ENCODE measurements at places on chromosomes 5 and 9. TPM values are rescaled to one million over a fixed set of nuclear protein-coding genes. Genes with fewer than 3 reads are reported as not detected.

DNA sequence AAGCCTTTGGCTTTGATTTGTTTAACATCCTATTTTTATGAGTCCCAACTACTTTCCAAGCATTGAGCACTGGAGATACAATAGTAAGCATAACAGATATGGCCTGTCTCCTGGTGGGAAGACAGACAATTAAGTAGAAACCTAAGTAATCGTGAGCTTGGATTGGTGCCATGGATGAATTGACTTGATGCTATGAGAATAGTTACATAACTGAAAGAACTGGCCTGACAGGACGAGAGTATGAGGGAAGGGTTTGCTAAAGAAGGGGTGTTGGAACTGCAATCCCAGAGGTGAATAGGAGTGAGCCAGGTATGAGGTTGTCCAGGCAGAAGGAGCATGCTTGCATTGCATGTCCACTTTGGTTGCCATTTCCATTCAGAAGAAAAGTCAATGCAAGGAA is 52.4 kb downstream of the GPR21 start:
- H3K36me3 ChIP-seq = no peaks in the 10 kb centered on the region
- H3K4me3 ChIP-seq = no peak overlapping the region
- H3K27me3 ChIP-seq = no peaks in the 10 kb centered on the region
- DNase-seq = no peak
- no peaks in the 10 kb centered on the region for H3K4me1 ChIP-seq

STING1 gene
- total RNA-seq = 22.8 TPM

SNX30 gene
- 6.9 TPM for total RNA-seq

DNA sequence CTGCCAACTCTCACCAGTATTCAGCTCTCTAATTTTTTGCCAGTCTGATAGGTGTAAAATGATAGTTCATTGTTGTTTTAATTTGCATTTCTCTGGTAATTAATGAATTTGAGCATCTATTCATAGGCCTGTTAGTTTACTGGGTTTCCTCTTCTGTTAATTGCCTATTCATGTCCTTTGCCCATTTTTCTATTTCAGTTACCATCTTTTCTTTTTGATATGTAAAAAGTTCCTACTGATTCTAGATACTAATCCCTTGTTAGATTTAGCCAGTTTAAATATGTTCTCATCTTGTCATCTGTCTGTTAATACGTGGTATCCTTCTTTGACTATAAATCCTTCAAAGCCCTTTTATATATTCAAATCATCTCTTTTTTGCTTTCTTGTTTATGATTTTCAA is 247.8 kb downstream of the ARHGAP26 start:
- no peak overlapping the region for H3K27ac ChIP-seq
- no peak for DNase-seq
- H3K36me3 ChIP-seq = peaks cover 3% of the 10 kb centered on the region
- H3K4me3 ChIP-seq = no peak overlapping the region
- H3K27me3 ChIP-seq = no peaks in the 10 kb centered on the region

- no peaks in the 10 kb centered on the region for H3K27me3 ChIP-seq
- DNase-seq = peak; percentile 95
- peaks cover 43% of the 10 kb centered on the region for H3K4me1 ChIP-seq
- H3K4me3 ChIP-seq = peak overlapping the region; percentile 50
Measured at GRCh38 chr5:57692582-57693487, 210.2 kb upstream of the ACTBL2 start.

- peak within 1 kb of the TSS; percentile 27 for H3K4me3 ChIP-seq
- no peak within 1 kb of the TSS for H3K27ac ChIP-seq
- no peaks in the 10 kb centered on the region for H3K36me3 ChIP-seq
- DNase-seq = no peak
Measured at GRCh38 chr9:69324549-69325401, at the start of gene ENTREP1. Gene ENTREP1 (plus strand): TSS chr9:69325215. CDS start chr9:69325310, 95 bp downstream.

- no peaks in the 10 kb centered on the region for H3K27me3 ChIP-seq
- H3K27ac ChIP-seq = no peak overlapping the region
- no peak for DNase-seq
- H3K4me1 ChIP-seq = no peaks in the 10 kb centered on the region
- no peaks in the 10 kb centered on the region for H3K36me3 ChIP-seq
- H3K4me3 ChIP-seq = no peak overlapping the region
Measured at GRCh38 chr9:108224716-108225115, 631.1 kb downstream of the ACTL7B start.

GRCh38 chr5:5572976-5573797 is 150.7 kb downstream of the ICE1 start:
- no peaks in the 10 kb centered on the region for H3K4me1 ChIP-seq
- H3K36me3 ChIP-seq = no peaks in the 10 kb centered on the region
- no peaks in the 10 kb centered on the region for H3K27me3 ChIP-seq
- DNase-seq = no peak
- H3K27ac ChIP-seq = no peak overlapping the region

DNA sequence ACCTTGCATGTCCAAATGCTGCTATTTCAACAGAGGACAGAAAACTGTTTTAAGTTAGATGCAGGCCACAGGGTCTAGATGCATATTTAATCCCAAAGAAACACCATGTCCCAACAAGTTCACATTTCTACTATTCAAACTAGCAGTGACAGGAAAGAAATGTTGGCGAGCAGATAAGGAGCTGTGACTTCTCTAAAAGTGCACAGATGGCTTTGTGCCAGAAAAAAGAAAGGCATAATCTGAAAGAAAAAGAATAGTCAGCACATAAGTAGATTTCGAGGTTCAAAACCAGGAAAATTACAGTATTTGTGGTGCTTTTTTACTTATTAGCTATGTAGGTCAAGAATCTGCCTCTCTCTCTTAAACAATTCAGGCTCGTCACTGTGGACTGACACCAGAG is 178.3 kb downstream of the DNAH5 start:
- no peak overlapping the region for H3K4me3 ChIP-seq
- no peaks in the 10 kb centered on the region for H3K36me3 ChIP-seq
- no peaks in the 10 kb centered on the region for H3K4me1 ChIP-seq
- H3K27ac ChIP-seq = no peak overlapping the region

KLHL3 gene
- 1.9 TPM for total RNA-seq

FOXI1 gene
- total RNA-seq = 0.44 TPM

DNA sequence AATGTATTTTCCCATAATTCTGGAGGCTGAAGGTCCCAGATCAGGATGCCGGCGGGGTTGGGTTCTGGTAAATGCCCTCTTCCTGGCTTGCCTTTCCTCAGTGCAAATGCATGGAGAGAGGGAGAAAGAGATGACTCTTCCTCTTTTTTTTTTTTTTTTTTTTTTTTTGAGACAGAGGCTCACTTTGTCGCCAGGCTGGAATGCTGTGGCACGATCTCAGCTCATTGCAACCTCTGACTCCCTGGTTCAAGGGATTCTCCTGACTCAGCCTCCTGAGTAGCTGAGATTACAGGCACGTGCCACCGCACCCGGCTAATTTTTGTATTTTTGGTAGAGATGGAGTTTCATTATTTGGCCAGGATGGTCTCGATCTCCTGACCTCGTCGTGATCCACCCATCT is 300.0 kb upstream of the TAS2R1 start:
- no peaks in the 10 kb centered on the region for H3K27me3 ChIP-seq
- no peak overlapping the region for H3K4me3 ChIP-seq
- no peaks in the 10 kb centered on the region for H3K36me3 ChIP-seq
- no peak overlapping the region for H3K27ac ChIP-seq
- DNase-seq = no peak
- H3K4me1 ChIP-seq = no peaks in the 10 kb centered on the region

GRCh38 chr5:20619591-20619990 is 631.6 kb upstream of the CDH18 start:
- H3K27me3 ChIP-seq = no peaks in the 10 kb centered on the region
- DNase-seq = no peak
- H3K4me3 ChIP-seq = no peak overlapping the region

DNA sequence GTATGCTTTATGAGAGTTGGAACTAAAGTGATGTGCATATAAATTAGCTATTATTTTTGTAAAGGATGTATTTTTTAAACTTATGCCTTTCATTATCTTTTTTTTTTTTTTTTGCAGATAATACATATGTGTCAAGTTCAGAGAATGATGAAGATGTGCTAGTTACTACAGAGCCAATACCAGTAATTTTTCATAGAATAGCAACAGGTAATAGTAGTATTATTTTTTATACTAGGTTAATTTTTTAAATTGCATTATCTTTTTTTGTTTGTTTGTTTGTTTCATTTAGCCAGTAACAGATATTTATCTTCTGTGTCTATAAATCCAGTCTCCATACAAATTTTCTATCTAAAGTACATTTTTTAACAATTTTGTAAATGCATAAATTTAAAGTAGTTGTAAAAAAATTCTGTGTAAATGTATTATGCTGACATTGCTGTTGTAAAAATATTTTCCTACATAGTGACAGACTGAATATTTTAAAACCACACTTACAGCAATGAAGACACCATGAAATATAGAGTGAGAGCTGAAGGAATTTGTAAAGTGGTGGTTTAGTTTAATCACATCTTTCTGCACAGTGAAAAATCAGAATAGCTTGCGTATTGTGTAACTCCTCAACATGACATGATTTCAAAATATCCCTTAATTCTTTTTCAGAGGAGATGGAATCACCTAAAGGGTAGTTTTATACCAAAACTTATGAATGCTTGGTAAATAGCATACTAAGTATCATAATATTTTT is 93.3 kb downstream of the PARP8 start:
- H3K27ac ChIP-seq = no peak overlapping the region
- no peak for DNase-seq
- peaks cover 2% of the 10 kb centered on the region for H3K36me3 ChIP-seq
- no peak overlapping the region for H3K4me3 ChIP-seq
- no peaks in the 10 kb centered on the region for H3K4me1 ChIP-seq
- H3K27me3 ChIP-seq = no peaks in the 10 kb centered on the region

GRCh38 chr9:98255061-98255577 is 330 bp downstream of the TBC1D2 start:
- peak overlapping the region; percentile 82 for H3K4me3 ChIP-seq
- H3K27me3 ChIP-seq = no peaks in the 10 kb centered on the region
- H3K27ac ChIP-seq = peak overlapping the region; percentile 63
- peaks cover 15% of the 10 kb centered on the region for H3K4me1 ChIP-seq
- no peaks in the 10 kb centered on the region for H3K36me3 ChIP-seq

GRCh38 chr9:108002371-108002956 is 512.9 kb upstream of the KLF4 start:
- no peak overlapping the region for H3K4me3 ChIP-seq
- no peak for DNase-seq
- H3K4me1 ChIP-seq = no peaks in the 10 kb centered on the region
- H3K27ac ChIP-seq = no peak overlapping the region
- no peaks in the 10 kb centered on the region for H3K27me3 ChIP-seq

DDX4 gene
- not detected for total RNA-seq
